ENCODE measurements at places on chromosomes 11 and 22.

GRCh38 chr11:74699615-74700396 is 31.4 kb downstream of the CHRDL2 start:
- H3K27ac ChIP-seq = no peak overlapping the region
- H3K27me3 ChIP-seq = no peaks in the 10 kb centered on the region
- H3K4me1 ChIP-seq = peaks cover 8% of the 10 kb centered on the region

GRCh38 chr22:27874185-27874584 is 44.9 kb downstream of the PITPNB start:
- peaks cover 7% of the 10 kb centered on the region for H3K36me3 ChIP-seq
- H3K27ac ChIP-seq = no peak overlapping the region
- peaks cover 22% of the 10 kb centered on the region for H3K4me1 ChIP-seq
- DNase-seq = no peak

- H3K4me1 ChIP-seq = no peaks in the 10 kb centered on the region
- H3K27ac ChIP-seq = no peak overlapping the region
- no peak for DNase-seq
- H3K36me3 ChIP-seq = no peaks in the 10 kb centered on the region
- H3K27me3 ChIP-seq = no peaks in the 10 kb centered on the region
These were observed 96.2 kb downstream of the RDX start for GRCh38 chr11:110200241-110200640.

DNA sequence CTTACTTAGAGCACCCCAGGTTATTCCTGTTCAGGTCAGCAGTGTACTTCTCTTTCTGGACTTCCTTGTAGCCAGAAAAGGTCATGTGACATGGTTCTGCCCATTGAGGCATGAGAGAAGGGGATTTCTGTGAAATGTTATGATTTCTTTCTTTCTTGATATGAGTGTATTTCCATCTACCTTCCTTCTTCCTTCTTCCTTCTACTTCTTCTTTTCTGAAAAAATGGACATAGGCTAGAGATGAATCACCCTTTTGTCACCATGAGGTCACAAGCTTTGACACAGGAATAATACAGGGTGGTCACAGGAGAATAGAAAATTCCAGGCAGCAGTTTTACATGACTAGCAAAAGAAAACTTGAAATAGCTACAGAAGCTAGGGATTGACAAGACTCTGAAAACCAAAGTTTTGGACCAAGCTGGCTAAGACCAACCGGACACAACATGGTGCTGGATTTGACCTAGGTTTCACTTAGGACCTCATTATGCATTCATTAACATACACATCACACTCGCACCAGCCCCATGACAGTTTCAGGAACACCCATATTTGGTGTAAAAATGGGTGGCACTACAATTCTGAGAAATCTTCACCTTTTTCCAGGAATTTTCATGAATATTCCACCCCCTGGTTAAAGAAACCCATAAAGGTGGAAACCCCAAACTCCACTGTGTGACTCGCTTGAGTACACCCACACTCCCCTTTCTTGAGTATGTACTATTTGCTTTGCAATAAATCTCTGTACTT is 21.2 kb upstream of the MAP6 start:
- DNase-seq = no peak
- H3K36me3 ChIP-seq = no peaks in the 10 kb centered on the region

DNA sequence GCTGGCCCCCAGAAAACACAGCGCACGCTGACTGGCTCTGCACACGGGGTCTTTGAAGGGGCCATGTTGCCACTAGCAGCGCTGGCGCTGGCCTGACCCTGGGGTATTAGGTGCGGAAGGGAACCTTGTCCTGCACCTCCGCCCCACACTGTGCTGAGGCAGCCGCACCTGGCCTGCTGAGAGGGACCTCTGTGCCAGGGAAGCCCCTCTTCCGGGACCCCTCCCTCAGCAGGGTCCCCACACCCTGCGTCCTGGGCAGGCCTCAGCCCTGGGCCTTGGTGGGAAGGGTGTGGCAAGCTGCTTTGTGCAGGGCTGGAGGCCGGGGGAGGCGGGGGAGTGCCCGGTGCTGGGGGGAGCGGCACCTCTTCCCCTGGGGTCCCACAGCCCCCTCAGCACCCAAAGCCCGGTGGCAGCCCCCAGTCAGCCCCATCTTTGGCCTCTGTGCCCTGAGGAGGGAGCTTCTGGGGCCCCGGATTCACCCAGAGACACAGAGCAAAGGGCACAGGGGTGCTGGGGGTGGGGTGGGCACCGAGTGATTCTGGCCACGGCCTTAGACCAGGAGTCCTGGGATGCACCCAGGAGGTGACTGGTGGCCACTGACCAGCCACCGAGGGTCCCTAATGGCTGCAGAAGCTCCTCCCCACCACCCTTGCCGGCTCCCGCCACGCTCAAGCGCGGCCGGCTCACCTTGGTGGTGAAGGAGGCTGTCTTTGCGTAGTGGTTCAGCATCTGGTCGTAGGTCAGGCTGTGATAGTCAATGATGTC is 11.4 kb downstream of the TTLL8 start:
- H3K36me3 ChIP-seq = no peaks in the 10 kb centered on the region
- no peaks in the 10 kb centered on the region for H3K27me3 ChIP-seq
- no peak overlapping the region for H3K4me3 ChIP-seq
- DNase-seq = no peak

- no peaks in the 10 kb centered on the region for H3K27me3 ChIP-seq
- H3K4me1 ChIP-seq = no peaks in the 10 kb centered on the region
- no peak for DNase-seq
- H3K4me3 ChIP-seq = no peak overlapping the region
These were observed 12.5 kb downstream of the OTOG start for GRCh38 chr11:17559341-17560087.

DNA sequence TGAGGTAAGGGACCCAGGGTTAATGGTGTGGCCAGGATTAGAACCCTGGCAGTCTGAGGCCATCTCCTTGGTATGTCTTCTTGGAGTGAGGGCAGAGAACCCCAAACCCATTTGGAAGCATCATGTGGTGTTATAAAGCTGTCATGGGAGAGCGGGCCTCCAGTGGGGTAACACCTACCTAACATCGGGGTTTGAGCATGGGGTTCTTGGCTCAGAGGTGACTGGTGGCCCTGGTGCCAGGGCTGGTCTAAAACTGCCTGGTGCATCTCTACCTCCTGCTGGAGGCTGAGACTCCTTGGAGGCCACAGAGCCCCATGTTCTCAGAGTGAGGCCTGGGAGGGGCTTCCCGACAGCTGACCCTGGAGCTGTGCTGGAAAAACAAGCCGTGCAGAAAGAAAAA is 4.5 kb downstream of the PRDM11 start:
- peaks cover 7% of the 10 kb centered on the region for H3K4me1 ChIP-seq
- H3K4me3 ChIP-seq = no peak overlapping the region
- H3K27me3 ChIP-seq = no peaks in the 10 kb centered on the region
- H3K36me3 ChIP-seq = no peaks in the 10 kb centered on the region
- H3K27ac ChIP-seq = no peak overlapping the region

DNA sequence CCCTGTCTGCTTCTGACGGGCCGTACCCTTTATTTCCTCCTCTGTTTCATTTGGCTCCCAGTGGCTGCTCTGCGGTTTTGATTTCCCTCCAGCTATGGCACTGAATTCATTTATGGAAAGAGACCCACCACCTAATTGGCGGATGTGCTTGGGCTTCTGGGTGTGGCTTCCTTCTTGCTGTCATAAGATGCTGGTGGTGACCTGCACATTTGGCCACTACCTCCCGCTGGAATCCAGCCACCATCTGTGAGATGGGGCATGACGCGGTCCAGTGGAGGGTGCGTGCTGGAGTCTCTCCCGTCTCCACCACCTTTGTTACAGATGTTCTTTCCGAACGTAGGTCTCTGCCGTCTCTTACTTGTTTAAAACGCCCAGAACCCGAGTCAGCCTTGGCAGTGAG is 47.7 kb upstream of the FADD start:
- no peaks in the 10 kb centered on the region for H3K36me3 ChIP-seq
- no peak overlapping the region for H3K27ac ChIP-seq
- no peaks in the 10 kb centered on the region for H3K4me1 ChIP-seq
- DNase-seq = no peak

DNA sequence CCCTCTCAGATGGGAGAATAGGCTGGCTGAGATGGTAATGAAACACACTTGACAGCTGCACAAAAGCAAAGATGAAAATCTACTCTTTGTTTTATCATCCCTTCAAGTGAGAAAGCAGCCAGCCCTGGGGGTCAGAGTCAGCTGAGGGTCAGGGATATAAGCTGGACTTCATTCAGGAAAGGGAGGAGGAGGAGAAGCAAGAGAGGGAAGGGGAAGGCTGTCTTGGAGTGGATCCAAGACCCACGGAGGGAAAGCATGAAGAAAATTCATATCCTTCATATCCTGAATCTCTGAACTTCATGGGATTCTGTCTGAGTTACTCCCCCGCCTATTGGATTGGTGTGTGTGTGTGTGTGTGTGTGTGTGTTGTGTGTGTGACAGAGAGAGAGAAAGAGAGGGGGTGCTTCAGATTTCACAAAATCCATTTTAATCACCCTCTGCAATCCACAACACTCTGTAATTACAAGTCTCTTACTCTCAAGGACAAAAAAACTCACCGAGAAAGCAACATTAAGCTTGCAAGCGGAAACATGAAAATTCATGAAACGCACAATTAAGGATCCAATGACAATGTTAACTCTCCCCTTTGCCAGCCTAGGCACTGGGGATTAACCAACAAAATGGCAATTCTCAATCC is 327.7 kb downstream of the TENM4 start:
- no peaks in the 10 kb centered on the region for H3K36me3 ChIP-seq
- H3K4me3 ChIP-seq = no peak overlapping the region
- no peak overlapping the region for H3K27ac ChIP-seq
- H3K27me3 ChIP-seq = no peaks in the 10 kb centered on the region
- no peak for DNase-seq
- H3K4me1 ChIP-seq = peaks cover 11% of the 10 kb centered on the region

DNA sequence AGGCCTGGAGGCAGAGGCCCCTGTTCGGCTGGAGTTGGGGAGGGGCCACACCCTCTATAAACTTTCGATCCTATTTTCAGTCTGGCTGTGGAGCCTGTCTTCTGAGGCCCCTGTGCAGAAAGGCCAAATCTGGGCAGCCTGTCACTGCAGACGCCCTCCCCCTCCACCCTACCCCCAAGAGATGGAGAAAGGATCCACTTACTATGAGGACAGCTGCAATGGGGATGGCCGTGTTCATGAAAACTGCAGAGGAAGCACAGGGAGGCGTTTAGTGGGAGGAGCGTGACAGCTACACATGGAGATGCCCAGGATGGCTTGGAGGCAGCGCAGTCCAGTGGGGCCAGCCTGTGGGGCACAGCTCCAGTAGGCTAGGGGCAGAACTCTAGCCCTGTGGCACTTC is 43.5 kb upstream of the KCNJ11 start:
- peaks cover 11% of the 10 kb centered on the region for H3K4me1 ChIP-seq
- no peak for DNase-seq
- H3K36me3 ChIP-seq = no peaks in the 10 kb centered on the region
- H3K4me3 ChIP-seq = no peak overlapping the region
- H3K27ac ChIP-seq = no peak overlapping the region
- peaks cover 15% of the 10 kb centered on the region for H3K27me3 ChIP-seq

DNA sequence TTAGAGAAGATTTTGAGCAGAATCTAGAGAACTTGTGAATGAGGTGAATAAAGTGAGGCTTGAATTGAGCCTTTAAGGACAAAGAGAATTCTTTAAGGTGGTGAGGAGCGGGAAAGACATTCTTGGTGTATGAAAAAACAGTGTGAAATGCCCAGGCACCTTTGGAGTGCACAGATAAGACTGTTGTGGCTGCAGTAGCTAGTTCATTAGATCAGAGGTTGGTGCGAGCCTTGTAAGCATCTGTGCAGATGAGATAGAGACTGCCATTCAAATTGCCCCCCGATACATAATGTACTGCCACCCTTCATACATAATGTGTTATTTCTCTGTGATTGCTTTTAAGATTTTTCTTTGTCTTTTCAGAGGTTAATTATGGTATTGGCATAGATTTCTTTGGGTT is 31.3 kb downstream of the ATXN10 start:
- H3K27ac ChIP-seq = no peak overlapping the region
- H3K27me3 ChIP-seq = no peaks in the 10 kb centered on the region

- H3K27ac ChIP-seq = no peak overlapping the region
- H3K36me3 ChIP-seq = no peaks in the 10 kb centered on the region
- no peaks in the 10 kb centered on the region for H3K4me1 ChIP-seq
- H3K4me3 ChIP-seq = no peak overlapping the region
These were observed 104.7 kb upstream of the RRM1 start for GRCh38 chr11:3989921-3990290.

DNA sequence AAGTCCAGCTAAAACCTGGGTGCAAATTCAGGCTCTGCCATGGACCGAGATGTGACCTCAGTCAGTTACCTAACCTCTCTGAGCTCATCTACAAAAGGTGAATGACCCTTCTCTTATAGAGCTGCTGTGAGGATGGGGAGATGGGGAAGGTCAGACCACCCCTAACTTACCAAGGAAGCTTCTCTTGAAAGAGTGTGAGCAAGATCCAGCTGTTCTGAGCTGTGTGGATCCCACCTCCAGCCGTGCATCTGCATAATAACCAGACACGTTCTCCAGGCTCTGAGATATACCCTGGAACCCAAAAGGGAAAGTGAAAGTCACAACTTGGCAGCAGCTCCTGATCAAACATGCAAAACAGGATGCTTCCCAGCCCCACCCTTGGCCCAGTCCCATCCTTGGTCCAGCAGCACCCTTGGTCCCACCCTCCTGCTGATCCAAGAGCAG is at the start of gene APOL3:
APOL3 (minus strand) TSS at position 257 of the 444 bp plus-strand sequence. CDS start 11,700 bp downstream, outside the sequence.
- H3K27me3 ChIP-seq = no peaks in the 10 kb centered on the region
- H3K36me3 ChIP-seq = no peaks in the 10 kb centered on the region
- no peak within 1 kb of the TSS for H3K4me3 ChIP-seq
- DNase-seq = no peak
- H3K4me1 ChIP-seq = peaks cover 18% of the 10 kb centered on the region

DNA sequence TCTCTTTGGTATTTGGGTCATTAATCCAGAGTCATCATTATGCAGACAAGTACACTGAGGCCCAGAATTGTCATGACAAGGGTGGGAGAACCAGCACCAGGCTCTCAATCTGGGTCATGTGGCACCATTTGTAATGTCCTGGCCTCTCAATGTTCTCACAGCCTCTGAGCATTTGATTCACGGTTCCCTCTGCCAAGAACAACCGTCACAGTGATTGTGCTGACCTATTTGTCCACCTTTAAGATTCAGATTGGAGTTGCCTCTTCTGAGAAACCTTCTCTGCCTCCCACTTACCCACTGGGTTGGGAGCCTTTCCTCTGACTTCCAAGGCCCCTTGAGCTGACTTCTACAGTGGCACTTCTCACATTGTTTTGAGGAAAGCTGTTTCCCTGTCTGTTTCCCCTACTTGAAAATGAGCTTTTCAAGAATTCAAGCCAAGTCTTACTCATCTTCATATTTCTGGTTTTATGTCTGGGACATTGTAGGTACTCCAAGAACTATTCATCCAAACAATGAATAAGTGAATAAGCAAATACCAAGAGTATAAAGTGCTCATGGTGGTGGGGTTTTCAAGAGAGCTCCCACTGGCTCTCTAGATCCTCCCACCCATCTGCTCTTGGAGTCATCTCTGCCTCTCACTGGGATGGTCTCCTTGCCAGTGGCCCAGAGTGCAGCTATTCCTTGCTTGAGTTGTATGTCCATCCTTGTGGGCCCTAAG is 126.4 kb upstream of the E2F8 start:
- peaks cover 35% of the 10 kb centered on the region for H3K4me1 ChIP-seq
- H3K27me3 ChIP-seq = no peaks in the 10 kb centered on the region
- no peak overlapping the region for H3K27ac ChIP-seq
- no peak overlapping the region for H3K4me3 ChIP-seq
- no peaks in the 10 kb centered on the region for H3K36me3 ChIP-seq

Data from neuronal stem cell (in vitro differentiated cells).